ENCODE measurements at places on chromosomes 12 and 14. TPM values are rescaled to one million over a fixed set of nuclear protein-coding genes. Genes with fewer than 3 reads are reported as not detected.

Gene PAWR
- 3.2 TPM for total RNA-seq

Gene SLC25A47
- total RNA-seq = not detected

Gene CMA1
- total RNA-seq = not detected

Gene NRL
- total RNA-seq = 1.6 TPM

DNA sequence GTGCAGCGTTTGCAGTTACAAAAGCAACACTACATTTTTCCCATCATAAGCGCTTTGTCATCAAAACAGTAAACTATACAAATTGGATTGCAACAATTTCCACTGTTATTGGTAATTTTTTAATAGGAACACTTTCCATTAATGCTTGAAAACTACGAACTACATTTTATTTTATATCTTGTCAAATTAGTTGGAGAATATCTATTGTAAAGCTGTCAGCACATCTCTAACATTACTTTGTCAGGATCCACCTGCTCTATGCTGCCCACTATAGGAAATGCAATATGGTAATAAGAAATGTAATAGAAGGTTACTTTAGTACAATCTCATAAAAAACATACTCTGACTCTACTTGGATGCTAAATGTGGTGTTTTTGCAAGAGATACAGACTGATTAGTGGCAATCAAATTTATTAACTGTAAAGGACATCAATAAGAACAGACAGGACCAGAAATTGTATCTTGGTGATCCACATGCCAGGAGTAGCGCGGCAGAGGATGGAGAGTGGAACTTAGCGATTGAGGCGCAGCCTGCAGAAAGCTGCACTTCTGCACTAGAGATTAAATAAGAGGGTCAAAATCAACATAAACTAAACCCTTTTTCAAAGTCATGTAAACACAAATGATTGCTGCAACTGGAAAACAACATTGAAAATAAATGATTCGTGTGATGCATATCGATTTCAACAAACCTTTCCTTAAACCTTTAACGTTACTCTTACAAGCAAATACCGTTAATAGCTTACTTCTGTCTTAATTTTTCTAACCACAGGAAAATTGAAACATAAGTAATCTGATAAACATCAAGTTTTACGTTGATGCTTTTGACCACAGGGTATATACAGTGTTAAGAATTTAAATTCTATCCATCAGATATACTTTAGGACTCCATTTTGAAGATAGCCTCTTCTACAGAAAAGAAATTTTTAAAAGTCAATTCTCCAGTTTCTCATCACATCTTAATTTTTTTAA, 3.6 kb upstream of the ARID2 start:
- H3K4me3 ChIP-seq = peak overlapping the region; percentile 77
- H3K27ac ChIP-seq = peak overlapping the region; percentile 98
- DNase-seq = no peak
- peaks cover 15% of the 10 kb centered on the region for H3K4me1 ChIP-seq

GRCh38 chr12:130362060-130362459, 24.4 kb downstream of the PIWIL1 start:
- H3K4me3 ChIP-seq = no peak overlapping the region
- no peak overlapping the region for H3K27ac ChIP-seq
- H3K27me3 ChIP-seq = no peaks in the 10 kb centered on the region
- no peaks in the 10 kb centered on the region for H3K36me3 ChIP-seq
- H3K4me1 ChIP-seq = no peaks in the 10 kb centered on the region

DNA sequence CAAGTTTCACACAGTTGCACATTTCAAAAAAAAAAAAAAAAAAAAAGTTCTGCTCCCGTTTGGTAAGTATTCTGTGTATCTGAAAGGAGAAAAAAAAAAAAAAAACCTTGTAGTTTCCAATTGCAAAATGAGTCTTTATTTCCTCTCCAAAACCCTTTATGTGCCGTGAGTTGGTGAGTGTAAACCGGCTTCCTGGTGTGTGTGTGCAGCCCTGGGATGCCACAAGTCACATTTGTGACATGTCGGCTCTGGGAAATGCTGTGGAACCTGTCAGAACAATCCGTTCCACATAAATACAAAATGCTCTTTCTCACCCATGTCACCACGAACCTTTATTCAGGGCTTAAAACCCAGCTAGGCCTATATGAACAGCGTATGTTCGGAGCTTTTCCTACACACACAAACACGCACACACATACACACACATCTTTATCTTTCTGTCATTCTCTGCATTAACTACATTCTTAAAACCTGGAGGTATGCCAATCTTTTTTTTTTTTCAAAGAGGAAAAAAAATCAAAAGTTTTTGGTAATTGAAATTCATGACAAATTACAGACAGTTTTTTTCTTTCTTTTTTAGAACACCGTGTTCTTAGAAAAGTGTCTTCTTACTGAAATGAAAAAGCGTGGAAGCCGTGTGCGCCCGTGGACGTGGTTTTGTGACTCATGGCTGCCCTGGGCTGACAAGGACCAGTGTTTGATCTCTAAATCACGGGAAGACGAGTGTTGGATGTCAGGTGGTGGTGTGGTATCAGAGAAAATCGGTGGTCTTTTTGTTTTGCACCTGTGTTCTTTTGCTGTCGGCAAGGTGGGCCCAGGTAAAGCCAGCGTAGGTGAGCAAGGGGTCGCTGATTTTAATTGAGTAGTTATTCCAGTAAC, 612.0 kb downstream of the VRK1 start:
- H3K36me3 ChIP-seq = no peaks in the 10 kb centered on the region
- peaks cover 9% of the 10 kb centered on the region for H3K27me3 ChIP-seq
- H3K4me1 ChIP-seq = peaks cover 21% of the 10 kb centered on the region
- no peak overlapping the region for H3K4me3 ChIP-seq
- DNase-seq = no peak
- no peak overlapping the region for H3K27ac ChIP-seq

DNA sequence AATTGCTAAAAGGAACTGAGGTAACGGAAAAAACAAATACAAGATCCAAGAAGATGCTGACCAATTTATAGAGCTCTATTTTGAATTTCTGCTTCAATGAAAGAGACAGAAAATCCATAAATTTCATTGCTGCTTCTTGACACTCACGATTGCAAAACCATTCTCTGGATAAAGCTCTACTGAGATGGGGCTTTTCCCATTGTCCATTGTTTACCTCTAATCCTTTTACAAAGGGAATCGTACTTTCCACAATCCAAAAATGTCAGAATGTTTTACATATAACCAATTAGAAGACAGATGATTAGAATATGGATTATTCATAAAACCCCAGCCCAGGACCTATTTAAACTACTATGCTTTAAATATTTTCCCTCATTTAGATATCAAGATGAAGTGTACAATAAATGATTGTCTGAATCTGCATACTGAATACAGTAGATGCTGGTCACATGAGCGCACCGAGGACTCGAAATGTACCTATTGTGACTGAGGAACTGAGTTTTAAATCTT, 16.7 kb upstream of the TMCC3 start:
- no peak overlapping the region for H3K4me3 ChIP-seq
- no peak for DNase-seq
- H3K27ac ChIP-seq = no peak overlapping the region
- no peaks in the 10 kb centered on the region for H3K4me1 ChIP-seq
- H3K36me3 ChIP-seq = no peaks in the 10 kb centered on the region
- H3K27me3 ChIP-seq = no peaks in the 10 kb centered on the region

DNA sequence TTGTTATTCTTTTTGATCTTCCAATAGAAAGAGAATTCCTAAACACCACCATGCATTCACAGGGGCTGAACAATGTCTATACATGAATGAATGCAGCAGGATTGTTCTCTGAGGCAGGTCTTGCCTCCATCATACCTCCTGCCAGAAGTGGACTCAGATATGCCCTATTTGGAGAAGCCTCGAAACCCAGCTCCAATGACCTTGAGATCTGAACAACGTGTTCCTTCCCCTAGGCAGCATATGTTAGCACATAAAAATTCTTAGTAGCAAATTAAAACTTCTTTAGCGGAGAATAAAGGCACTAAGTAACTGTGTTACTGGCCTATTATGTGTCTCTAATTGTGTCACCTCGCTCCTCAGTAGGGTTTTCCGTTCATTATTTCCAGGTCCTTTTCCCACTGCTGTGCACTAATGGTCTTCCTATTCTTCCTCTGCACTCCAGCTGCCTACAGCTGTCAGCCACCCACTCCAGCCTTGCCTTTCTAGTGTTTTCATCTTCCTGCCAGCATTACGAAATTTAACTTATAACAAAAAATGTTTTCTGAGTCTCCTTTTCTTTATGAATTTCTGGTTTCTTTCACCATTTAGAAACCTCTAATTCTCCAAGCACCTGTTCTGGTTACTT, 62.6 kb upstream of the IGF1 start:
- no peak for DNase-seq
- no peaks in the 10 kb centered on the region for H3K27me3 ChIP-seq
- no peak overlapping the region for H3K4me3 ChIP-seq
- H3K4me1 ChIP-seq = no peaks in the 10 kb centered on the region
- H3K27ac ChIP-seq = no peak overlapping the region

GRCh38 chr14:93219103-93219726, 12.2 kb downstream of the UBR7 start:
- peak; percentile 82 for DNase-seq
- no peak overlapping the region for H3K27ac ChIP-seq
- no peaks in the 10 kb centered on the region for H3K4me1 ChIP-seq
- no peaks in the 10 kb centered on the region for H3K27me3 ChIP-seq

DNA sequence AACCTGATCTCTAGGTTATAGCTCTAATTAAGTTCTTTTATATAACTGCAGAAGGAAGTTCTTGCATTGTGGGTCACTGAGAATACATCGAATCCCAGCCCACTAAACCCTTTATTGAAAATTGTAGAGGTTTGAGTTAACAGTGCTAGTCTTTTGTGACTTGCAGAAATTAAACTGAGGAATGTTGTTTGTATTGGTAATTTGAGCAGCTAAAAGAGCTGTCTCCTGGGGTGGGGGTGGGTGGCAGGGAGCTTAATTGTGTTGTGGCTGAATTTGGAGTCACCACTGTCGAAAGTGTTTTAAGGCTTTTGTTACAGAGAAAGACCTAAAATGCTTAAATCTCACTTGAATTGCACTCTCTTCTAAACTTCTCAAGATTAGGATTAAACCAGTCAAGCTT, 3.2 kb upstream of the COX8C start:
- H3K27me3 ChIP-seq = peaks cover 2% of the 10 kb centered on the region
- no peaks in the 10 kb centered on the region for H3K4me1 ChIP-seq
- no peak overlapping the region for H3K27ac ChIP-seq
- no peak for DNase-seq
